ENCODE measurements at places on chromosomes 12 and 14.

DNA sequence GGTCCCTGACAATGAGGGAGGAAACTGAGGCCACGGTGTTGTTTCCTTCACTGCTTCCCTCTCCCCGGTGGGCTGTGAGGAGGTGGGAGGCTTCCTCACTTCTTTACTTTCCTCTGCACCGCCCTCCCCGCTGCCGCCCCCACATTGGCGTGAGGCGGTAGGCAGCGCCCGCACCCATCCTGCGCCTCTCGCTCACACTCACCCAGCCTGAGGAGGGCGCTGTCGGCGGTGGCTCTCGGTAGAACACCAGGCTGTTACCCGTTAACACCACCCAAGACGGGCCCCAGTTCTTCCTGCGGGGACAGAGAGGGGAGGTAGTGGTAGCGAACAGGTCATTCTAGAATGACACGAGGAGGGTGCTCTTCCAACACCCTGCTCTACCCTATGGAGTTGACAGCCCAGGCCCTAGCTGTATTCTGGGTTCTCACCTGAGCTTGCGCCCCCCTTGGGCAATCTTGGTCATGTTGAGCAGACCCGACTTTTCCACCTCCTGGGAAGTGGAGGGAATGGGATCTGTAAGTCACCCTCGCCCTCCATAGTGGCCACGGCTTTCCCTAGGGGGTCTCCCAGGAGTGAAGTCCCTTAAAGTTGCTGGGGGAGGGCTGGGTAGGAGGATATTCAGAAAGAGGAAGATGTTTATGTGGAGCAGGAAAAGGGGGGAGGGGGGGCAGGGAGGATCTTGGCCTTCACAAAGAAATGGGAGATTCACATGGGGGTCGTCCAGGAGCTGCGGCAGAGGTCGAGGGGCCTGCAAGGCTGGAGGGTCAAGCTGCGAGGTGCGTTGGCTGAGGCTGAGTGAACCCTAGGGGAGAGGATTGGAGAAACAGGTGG lies 3.3 kb downstream of the ARHGAP9 start:
- DNase-seq = peak; percentile 68

- peak; percentile 38 for DNase-seq
Observed at GRCh38 chr12:132806857-132807256, 21.8 kb downstream of the GOLGA3 start.

DNA sequence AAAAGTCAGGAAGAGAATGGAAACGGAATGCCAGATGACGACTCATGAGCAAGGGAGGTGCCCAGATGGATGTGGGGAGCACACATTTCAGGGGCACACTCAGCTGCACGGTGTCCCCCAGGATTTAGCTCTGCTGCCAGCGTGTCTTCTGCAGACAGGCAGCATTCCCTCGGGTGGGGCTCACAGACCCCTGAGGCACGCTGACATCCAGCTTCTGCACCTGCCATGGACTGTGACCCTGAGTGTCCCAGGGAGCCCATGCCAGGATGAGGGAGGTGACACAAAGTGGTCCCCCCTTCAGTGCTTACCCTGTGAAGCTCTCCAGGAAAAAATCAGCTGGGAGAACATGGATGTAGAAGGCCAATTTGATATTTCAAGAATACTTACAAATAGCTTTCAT lies 84.2 kb downstream of the PIWIL1 start:
- no peak for DNase-seq

GRCh38 chr12:81403348-81403747 lies 325.5 kb downstream of the ACSS3 start:
- no peak for DNase-seq

DNA sequence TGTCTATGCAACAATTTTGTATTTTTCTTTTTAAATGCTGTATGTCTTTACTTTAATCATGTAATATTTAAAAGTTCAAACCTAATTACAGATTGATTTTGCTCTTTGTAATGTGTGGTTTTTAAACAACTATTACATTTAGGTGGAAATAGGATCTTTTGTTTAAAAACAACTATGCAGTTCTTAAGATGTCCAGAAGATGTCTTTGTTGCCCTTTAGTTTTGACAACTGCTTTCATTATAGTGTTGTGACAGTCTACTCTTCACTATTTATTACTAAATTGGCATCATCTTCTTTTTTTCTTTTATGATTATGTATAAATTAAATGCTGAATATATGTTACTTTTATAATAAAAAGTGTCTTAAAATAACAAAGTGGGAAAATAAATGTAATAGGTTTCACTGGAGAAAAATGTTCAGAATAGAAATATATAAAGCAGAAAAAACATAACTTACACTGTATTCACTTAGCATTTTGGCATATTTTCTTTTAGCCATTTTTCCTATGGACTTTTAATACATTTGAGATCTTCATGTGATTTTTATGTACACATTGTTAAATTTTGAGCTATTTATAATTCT lies 27.1 kb upstream of the PCNX4 start:
- DNase-seq = no peak

GRCh38 chr14:75732888-75733287 lies 71.8 kb downstream of the TTLL5 start:
- no peak for DNase-seq

GRCh38 chr14:73757381-73757780 lies 43.2 kb upstream of the PNMA1 start:
- no peak for DNase-seq

DNA sequence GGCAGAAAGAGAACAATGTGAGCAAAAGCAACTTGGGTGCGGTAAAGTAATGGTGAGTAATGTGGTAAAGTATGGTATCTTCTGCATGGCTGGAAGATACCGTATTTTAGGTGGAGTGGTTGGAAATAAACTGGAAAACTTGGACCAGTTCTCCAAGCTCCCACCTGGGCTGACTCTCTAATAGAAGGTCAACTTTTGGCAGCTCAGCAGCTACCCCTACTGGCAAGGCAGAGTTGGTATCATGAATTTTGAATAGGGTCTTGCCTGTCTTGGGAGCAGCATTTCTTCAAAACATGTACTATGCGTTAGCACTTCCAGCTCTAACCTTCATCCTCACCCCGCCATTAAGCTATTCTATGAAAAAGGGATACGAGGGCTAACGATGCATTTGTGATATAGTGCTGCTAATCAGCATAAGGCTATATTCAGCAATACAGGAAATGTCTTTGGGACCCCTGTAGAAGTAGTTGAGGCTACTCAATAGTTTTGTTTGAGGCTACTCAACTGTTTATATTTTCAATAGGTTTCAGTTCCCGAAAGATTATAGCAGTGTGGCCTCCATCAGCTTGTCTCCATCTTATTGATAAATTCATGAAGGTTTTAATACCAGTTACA lies 276.3 kb upstream of the FAR2 start:
- DNase-seq = no peak

DNA sequence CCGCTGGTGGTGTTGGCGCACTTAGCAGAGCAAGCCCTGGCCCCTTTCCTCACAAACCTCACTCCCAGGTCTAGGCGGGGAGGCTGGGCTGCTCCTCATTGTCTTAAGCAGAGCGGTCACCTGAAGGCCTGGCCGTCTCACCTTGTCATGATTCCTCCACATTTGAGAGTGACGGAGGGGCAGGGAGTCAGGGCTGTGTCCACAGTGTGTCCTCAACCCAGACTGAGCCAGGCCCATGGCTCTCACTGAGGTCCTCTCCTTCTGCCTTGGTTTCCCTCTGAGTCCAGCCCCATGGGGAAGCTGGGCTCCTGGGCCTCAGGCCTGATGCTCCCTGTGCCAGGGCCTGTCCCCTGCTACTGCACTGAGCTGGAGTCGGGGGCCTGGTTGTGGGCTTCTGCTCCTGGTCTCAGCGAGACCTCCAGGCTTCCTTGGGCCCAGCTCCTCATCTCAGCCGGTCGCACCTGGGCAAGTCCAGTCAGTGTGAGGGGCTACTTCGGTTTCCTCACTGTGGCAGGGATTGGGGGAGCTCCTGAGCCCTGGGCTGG lies 44.9 kb downstream of the KRT80 start:
- no peak for DNase-seq

- DNase-seq = peak; percentile 24
Observed at GRCh38 chr12:29103539-29103974, 45.5 kb upstream of the FAR2 start.

DNA sequence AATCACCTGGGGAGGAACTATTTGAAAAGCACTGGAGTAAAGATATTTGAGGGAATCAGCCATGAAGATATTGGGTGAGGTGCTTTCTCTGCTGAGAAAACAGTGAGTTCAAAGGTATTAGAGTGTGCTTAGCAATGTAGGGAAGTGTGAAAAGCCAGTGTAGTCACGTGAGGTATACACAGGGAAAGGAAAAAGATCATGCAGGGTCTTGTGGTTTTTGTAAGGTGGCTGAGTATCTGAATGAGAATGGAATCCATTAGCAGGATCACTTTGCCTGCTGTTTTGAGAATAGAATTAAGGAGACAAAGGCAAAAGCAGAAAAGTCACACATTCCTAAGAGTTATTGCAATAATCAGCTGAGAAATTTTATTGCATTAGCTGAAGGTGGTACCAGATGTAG lies 193.0 kb downstream of the PIK3C2G start:
- no peak for DNase-seq

GRCh38 chr14:24774187-24774915 lies 140.4 kb upstream of the GZMB start:
- DNase-seq = no peak

GRCh38 chr12:79324571-79324970 lies 366.2 kb downstream of the PAWR start:
- no peak for DNase-seq

GRCh38 chr12:39178837-39179236 lies 264.1 kb downstream of the KIF21A start:
- no peak for DNase-seq
